ENCODE measurements at places on chromosomes 2 and 18.

DNA sequence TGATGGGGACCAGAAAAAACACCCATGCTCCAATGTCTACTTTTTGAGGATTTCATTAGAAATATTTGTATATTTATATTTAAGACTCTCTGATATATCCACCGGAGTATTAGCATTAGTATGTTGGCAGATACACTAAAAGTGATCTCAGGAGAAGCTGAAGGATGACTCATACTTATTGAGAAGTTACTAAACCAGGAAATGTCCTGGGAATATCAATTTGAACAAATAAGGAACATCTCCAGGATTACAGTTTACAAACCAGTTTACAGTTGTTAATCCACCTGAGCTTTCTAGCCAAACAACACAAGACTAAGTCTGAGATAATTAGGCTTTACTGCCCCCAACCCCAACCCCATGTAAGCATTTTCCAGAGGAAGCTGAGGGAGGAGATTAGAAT is 16.1 kb upstream of the DPP4 start:
- DNase-seq: no peak

DNA sequence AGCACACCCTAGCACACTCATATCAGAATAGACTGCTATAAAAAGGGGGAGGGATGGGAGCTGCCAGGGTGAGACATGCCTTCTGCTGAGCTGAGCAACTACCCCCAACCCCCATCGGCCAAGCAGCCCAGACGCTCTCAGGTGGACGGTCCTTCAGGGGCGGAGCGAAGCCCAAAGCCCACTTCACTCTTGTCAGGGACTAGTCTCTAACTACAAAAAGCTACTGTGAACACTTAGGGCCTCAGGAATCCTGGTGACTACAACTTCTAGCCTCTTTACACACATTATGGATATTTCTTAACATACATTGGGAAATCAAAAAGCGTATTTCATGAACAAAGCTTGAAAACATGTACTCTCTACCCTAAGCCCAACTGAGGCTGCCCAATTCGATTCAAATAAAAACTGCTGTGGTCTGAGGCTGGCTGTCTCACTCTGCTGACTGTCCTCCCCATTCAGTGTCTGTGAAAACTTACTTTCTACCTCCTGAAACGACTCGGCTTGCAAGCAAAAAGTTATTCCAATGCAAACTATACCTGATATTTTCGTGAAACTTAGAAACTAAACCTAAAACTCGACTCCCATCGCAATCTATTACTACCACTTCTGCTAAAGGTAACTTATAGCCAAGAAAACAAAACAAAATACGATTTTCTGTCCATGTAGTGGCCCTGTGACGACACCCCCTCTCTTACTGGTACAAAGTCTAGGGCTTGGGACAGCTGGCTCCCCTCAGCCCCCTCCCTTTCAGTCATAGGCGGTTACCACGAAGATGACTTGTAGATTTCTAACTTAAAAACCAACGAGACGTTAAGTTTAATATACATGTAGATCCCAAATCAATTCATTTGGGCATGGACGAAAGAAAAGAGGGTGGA is 1.2 kb downstream of the SERTAD2 start:
- no peak for DNase-seq

- DNase-seq: no peak
These were observed 48.8 kb downstream of the TMEM163 start for GRCh38 chr2:134669731-134670669.

GRCh38 chr2:62363166-62363565 is 142.8 kb downstream of the TMEM17 start:
- no peak for DNase-seq

GRCh38 chr2:12931186-12931844 is 214.6 kb downstream of the TRIB2 start:
- no peak for DNase-seq
